Activated CD8-positive, alpha-beta memory T cell treated with anti-CD3 and anti-CD28 coated beads, Interleukin-2, amount 10 ng/mL, durations not matched to agents 7 days and 5 days (primary cell): ENCODE measurements at places on chromosomes 16 and 17. TPM values are rescaled to one million over a fixed set of nuclear protein-coding genes. Genes with fewer than 3 reads are reported as not detected.

DNA sequence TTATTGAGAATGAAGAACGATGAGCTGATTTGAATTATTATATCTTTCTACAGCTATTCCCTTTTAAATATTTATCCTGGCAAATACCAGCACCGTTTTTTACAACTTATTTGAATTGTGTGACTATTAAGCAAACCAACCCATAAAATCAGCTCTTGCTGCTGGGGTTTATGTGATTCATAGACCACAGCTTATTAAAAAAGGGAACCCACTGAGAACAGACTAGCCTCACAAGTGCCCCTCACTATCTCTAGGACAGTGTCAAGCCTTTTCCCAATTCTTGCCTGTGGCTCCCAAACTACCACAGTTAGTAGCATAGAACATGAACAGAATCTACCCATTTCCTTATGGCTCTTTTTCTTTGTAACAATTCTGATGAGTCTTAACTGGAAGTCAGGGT is 6.1 kb upstream of the LIG3 start:
- no peak overlapping the region for H3K4me3 ChIP-seq
- H3K27me3 ChIP-seq, result no peaks in the 10 kb centered on the region
- H3K36me3 ChIP-seq, result peaks cover 2% of the 10 kb centered on the region
- no peak for DNase-seq
- H3K27ac ChIP-seq, result peak overlapping the region; percentile 83

DNA sequence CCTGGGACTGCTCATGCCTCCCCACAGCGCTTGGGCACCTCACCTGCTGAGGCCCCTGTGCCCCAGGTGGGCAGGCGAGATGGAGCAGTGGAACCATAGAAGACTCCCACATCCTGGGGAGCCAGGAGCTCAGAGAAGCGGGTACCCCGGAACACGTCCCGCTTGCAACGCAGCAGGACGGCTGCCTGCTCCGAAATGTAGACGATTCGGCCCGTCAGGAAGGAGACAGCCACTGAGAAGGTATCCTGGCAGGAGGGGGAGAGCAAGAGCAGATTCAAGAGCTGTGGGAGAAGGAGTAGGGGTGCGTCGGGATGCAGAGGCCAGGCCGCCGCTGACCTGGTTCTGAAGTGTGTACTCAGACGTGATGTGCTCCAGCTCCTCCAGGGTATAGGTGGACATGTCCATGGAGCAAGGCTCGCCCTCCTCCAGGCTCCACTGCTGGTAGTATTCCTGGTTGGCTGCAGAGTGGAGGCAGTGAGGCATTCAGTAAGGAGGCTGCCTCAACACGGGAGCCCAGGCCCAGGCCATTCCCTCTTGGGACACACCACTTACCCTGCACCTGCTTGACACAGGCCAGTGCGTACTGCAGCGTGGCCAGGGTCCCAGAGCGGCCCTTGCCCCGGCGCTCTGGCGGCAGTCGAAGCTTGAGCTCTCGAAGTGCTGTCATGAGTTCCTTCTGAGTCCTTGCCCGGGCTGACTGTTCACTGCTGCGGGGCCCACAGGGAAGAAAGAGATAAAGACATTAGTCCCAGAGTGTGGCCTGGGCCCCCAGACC is 2.6 kb downstream of the PER1 start:
- H3K36me3 ChIP-seq, result peaks cover 23% of the 10 kb centered on the region
- no peak for DNase-seq
- no peak overlapping the region for H3K27ac ChIP-seq
- no peaks in the 10 kb centered on the region for H3K27me3 ChIP-seq
- peaks cover 21% of the 10 kb centered on the region for H3K4me1 ChIP-seq

DNA sequence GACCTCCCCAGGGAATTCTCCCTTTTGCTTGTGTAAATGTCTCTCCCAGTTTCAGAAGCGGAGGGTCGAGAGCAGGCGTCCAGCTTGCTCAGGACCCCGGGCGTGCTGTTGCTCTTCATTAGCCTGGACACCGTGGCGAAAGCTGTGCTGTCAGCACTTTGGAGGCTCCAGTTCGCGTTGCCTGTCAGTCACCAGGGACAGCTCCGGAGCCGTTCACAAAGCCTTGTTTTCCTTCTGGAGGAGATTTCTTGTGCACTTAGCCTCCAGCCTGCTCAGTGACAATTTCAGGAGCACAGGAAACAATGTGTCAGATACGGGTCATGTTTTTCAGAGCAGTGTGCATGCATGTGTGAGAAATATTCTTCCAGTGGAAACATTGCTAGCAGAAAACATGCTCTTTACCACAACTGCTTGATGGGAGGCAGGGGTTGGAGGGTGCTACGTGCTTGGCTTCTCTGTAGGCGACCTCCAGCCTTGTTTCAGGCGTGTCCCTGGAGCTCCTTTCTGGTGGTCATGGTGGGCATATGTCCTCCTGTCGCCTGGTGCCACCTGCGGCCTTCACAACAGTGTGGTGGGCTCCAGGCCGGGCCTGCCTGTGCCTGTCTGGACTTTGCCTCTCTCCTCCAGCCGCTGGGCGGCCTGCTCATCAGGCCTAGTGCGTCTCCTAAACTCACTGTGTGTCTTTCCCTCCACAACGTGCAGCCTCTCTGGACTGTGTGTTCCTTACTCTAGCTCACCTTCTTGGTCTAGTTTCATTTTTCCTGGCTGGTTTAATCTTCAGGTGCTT is 29.0 kb downstream of the ZNF750 start:
- DNase-seq, result no peak
- H3K4me3 ChIP-seq, result no peak overlapping the region
- no peak overlapping the region for H3K27ac ChIP-seq
- no peaks in the 10 kb centered on the region for H3K36me3 ChIP-seq
- H3K4me1 ChIP-seq, result peaks cover 6% of the 10 kb centered on the region

- DNase-seq, result peak; percentile 90
- H3K27me3 ChIP-seq, result peaks cover 8% of the 10 kb centered on the region
- no peak overlapping the region for H3K27ac ChIP-seq
- no peak overlapping the region for H3K4me3 ChIP-seq
- H3K36me3 ChIP-seq, result no peaks in the 10 kb centered on the region
Measured at GRCh38 chr17:44533533-44534246, 23.6 kb upstream of the FZD2 start.

- no peaks in the 10 kb centered on the region for H3K36me3 ChIP-seq
- no peak for DNase-seq
- H3K4me3 ChIP-seq, result peak within 1 kb of the TSS; percentile 60
- H3K27me3 ChIP-seq, result peaks cover 59% of the 10 kb centered on the region
Measured at GRCh38 chr17:7444682-7445618, at the start of gene CHRNB1. CHRNB1 (plus strand) TSS chr17:7445061; CDS start chr17:7445128, 67 bp downstream.

DNA sequence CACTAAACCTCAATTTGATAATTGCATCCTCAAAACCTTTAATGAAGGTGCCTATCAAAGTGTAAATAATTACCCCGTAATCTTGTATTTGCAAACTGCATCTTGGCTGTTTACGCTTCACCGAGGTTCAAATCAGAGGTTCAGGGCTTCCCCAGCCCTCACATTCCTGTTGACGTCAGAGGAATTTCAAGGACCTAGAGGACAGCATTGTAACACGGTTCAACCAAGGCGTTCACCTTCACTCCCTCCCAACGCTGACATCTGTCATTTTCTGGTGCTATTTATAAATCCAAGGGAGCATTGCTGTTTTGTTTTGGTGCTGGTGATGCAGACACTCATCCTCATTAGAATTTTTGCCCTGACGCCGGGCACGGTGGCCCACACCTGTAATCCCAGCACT is 691.6 kb upstream of the RBFOX1 start:
- no peaks in the 10 kb centered on the region for H3K36me3 ChIP-seq
- H3K27me3 ChIP-seq, result peaks cover 6% of the 10 kb centered on the region
- H3K4me3 ChIP-seq, result no peak overlapping the region

GRCh38 chr17:76252040-76252954 is 12.0 kb upstream of the RNF157 start:
- H3K4me3 ChIP-seq, result peak overlapping the region; percentile 67
- H3K4me1 ChIP-seq, result peaks cover 77% of the 10 kb centered on the region

GRCh38 chr17:45248132-45248957 is 13.5 kb downstream of the SPATA32 start:
- H3K36me3 ChIP-seq, result peaks cover 36% of the 10 kb centered on the region
- peak overlapping the region; percentile 96 for H3K27ac ChIP-seq

DNA sequence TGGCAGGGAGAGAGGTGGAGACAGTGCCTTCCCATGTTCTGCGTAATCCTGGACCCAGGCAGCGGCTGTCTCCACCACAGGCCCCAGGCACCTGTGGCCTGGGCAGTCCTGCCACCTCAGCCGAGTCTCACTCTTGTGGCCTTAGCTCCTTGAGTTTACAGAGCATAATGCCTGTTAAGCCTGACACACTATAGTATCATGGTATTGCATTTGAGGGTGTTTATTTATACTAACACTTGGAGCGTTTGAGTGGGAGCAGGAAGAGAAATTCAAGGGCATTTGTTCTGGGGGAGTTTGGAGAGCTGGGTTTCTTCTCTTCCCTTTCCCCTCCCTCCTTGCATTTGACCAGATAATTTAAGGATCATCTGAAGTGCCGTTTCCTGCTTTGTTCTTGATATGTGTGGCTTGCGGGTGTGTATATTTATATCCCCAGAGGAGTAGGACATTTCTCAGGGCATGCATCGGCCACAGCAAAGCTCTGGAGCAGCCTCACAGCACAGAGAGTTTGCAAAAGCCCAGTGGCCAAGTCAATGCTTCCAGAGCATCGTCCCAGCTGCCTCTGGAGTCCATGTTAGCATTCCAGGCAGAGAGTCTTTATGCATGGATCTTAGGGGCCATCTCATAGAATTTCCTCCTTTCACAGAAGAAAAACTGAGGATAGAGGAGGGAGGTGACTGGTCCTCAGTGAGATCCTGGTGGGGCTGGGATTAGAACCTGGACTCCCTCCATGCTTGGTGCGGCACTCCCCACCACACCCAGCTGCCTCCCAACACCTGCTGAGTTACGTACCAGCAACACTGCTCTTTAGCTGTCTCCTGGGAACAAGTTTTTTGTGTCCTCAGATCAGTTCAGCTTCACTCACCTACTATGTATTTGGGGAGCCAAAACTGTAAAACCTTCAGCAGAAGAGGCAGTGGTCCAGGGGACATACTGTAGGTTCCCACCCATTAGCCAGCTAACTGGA is 222.8 kb downstream of the CCDC182 start:
- H3K27me3 ChIP-seq, result no peaks in the 10 kb centered on the region
- no peak overlapping the region for H3K4me3 ChIP-seq
- no peak overlapping the region for H3K27ac ChIP-seq
- H3K36me3 ChIP-seq, result no peaks in the 10 kb centered on the region

DNA sequence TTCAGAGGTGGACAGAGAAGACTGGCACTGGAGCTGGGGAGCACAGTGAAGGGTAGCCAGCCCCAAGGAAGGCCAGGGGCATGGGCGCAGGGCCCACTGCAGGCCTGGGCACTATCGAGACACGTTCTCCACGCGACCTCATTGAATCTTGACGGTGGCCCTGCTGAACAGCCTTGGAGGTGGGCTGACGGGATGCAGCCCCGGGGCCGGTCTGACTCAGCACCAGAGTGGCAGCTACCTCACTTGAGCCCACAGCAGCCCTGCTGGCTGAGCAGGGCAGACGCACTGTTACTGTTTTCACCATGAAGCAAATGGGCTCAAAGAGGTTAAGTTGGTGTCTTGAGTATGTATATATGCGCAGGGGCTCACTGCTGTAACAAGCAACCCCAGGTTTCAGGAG is 78.8 kb upstream of the FOXF1 start:
- no peak for DNase-seq
- no peak overlapping the region for H3K27ac ChIP-seq
- H3K27me3 ChIP-seq, result no peaks in the 10 kb centered on the region
- no peaks in the 10 kb centered on the region for H3K4me1 ChIP-seq
- H3K4me3 ChIP-seq, result no peak overlapping the region

- H3K27me3 ChIP-seq, result peaks cover 26% of the 10 kb centered on the region
- H3K36me3 ChIP-seq, result no peaks in the 10 kb centered on the region
- peaks cover 42% of the 10 kb centered on the region for H3K4me1 ChIP-seq
- no peak overlapping the region for H3K4me3 ChIP-seq
- no peak for DNase-seq
Measured at GRCh38 chr17:1260086-1260769, 10.0 kb upstream of the BHLHA9 start.

DNA sequence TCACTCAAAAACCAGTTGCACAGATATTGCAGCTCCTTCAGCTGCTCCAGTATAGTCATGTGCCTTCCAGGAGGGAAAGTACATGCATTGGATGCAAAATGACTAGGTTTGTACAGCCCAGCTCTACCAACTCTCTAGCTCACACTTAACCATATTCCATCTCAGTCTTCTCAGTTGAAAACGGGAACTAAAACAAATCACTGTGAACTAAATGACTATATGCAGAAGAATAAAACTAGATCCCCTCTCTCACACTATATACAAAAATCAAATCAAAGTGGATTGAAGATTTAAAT is 24.9 kb downstream of the DCUN1D3 start:
- H3K27ac ChIP-seq, result peak overlapping the region; percentile 98
- H3K4me1 ChIP-seq, result peaks cover 91% of the 10 kb centered on the region
- peaks cover 39% of the 10 kb centered on the region for H3K36me3 ChIP-seq
- H3K27me3 ChIP-seq, result no peaks in the 10 kb centered on the region
- DNase-seq, result no peak

GRCh38 chr16:67481561-67482232 is 740 bp upstream of the ATP6V0D1 start:
- peaks cover 14% of the 10 kb centered on the region for H3K36me3 ChIP-seq
- H3K4me3 ChIP-seq, result peak overlapping the region; percentile 99
- peaks cover 27% of the 10 kb centered on the region for H3K4me1 ChIP-seq
- H3K27me3 ChIP-seq, result no peaks in the 10 kb centered on the region
- H3K27ac ChIP-seq, result peak overlapping the region; percentile 99

DNA sequence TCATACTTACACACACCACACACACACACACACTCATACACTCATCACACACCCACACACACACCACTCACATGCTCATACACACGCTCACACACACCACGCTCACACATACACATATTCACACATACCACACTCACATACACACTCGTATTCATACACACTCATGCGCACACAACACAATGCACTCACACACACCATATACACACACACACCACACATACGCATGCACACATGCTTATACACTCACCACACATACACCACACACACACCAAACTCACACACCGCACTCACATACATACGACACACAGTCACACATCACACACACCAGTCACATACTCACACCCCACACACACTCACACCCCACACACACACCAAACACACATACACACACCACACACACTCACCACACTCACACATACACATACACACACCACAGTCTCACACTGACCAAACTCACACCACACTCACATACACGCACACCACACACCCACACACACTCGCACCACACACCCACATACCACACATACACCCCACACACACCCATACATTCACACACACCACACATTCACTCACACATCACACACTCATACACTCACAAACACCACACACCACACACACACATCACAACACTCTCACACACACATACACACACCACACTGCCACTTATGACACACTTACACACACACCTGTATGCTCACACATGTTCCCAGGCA is 88.9 kb downstream of the IRX5 start:
- H3K36me3 ChIP-seq, result no peaks in the 10 kb centered on the region
- no peak for DNase-seq
- no peak overlapping the region for H3K4me3 ChIP-seq
- H3K27ac ChIP-seq, result no peak overlapping the region

PLA2G10 gene
- not detected for total RNA-seq

GRCh38 chr16:17585449-17586074 is 114.8 kb upstream of the XYLT1 start:
- no peak overlapping the region for H3K27ac ChIP-seq
- H3K27me3 ChIP-seq, result peaks cover 15% of the 10 kb centered on the region
- no peak overlapping the region for H3K4me3 ChIP-seq
- DNase-seq, result no peak
- H3K4me1 ChIP-seq, result peaks cover 7% of the 10 kb centered on the region
- H3K36me3 ChIP-seq, result peaks cover 4% of the 10 kb centered on the region
